ENCODE measurements at places on chromosomes 1 and 21. TPM values are rescaled to one million over a fixed set of nuclear protein-coding genes. Genes with fewer than 3 reads are reported as not detected.

The CFHR5 gene
- total RNA-seq, result not detected

GRCh38 chr1:78561856-78562255 is 58.4 kb upstream of the IFI44L start:
- DNase-seq, result no peak

The SPRR4 gene
- not detected for total RNA-seq

DNA sequence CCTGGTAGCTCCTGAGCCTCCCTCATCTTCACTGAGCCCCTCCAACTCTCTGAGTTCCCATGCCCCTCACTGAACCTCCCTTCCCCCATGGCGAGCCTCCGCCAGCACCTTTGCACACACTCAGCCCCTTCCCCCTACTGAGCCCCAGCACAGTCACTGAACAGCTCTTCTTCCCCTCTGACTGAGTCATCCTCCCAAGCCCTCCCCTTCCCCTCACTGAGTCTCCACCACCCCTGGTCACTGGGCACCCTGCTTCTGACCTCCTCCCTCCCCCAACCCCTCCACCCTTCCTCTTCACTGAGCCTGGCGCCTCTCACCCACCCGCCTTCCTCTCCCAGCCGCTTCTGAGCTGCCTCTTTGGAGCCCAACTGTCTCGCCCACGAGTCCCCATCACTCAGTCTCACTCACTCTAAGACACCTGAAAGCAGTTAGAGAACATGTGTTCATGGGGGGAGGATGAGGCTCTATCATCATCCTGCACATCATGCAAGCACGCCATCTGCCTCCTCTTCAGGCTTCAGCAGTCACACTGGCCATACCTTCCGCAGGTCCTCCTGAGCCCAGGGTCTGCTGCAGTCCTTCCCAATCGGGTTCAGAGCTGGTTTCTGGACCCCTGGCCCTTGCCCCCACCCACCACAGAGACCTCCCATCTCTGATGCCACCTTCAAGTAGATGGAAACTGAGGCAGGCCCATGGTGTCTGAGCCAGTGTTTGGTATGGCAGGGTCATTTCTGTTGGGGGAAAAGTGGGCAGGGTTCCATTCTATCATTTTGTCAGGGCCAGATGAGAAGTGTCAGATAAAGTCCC is 2.0 kb upstream of the TRNP1 start:
- peak; percentile 65 for DNase-seq

- DNase-seq, result peak; percentile 2
Observed at GRCh38 chr1:167107456-167107855, 13.6 kb downstream of the STYXL2 start.

GRCh38 chr1:40948741-40949443 is 30.6 kb upstream of the CTPS1 start:
- peak; percentile 95 for DNase-seq

DNA sequence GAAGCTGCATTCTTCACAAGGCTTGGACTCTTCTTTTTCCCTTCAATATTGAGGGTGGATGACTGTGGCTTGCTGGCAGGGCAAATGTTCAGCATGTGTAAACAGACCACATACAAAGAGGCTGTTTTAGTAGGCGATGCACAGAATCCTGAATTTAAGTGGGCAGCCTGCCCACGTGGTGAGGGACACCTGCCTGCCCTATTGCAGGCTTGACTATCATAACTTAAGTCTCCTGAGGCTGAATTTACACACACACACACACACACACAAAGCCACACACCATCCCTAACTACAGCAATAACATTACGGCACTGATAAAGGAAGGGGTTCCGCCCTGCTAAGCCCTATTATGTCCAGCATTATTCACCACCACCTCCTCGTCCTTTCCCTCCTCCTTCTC is 15.9 kb downstream of the SYT2 start:
- no peak for DNase-seq

DNA sequence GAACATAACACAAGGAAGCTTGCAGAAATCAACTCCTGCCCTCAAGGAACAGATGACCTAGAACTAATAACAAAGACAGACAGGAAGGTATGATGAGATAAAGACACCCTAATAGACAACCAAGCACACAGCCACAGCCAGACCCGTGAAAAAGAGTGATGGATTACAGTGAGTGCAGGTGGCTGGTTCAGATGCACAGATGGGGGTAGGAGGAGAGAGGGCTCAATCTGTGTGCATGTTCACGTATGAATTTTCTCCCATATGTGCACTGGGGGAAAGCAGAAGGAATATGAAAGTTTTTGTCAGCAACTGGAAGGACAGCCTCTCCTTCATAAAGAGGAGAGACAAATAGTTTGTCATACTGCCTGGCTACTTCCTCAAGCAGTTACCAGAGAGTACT is 367.1 kb downstream of the PBX1 start:
- no peak for DNase-seq

DNA sequence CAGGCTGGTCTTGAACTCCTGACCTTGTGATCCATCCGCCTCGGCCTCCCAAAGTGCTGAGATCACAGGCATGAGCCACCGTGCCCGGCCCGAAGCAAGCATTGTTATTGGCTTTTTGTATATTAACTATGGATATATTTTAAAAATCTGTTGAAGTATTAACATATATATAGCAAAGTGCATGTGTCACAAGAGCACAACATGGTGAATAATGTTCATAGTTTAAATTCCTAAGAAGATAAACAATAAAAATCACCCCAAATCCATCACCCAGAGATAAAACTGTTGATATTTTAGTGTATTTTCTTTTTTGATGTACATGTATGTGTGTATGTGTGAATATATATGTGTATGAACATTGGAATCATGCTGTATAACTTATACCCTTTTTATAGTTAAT is 9.1 kb upstream of the FOXE3 start:
- DNase-seq, result no peak

DNA sequence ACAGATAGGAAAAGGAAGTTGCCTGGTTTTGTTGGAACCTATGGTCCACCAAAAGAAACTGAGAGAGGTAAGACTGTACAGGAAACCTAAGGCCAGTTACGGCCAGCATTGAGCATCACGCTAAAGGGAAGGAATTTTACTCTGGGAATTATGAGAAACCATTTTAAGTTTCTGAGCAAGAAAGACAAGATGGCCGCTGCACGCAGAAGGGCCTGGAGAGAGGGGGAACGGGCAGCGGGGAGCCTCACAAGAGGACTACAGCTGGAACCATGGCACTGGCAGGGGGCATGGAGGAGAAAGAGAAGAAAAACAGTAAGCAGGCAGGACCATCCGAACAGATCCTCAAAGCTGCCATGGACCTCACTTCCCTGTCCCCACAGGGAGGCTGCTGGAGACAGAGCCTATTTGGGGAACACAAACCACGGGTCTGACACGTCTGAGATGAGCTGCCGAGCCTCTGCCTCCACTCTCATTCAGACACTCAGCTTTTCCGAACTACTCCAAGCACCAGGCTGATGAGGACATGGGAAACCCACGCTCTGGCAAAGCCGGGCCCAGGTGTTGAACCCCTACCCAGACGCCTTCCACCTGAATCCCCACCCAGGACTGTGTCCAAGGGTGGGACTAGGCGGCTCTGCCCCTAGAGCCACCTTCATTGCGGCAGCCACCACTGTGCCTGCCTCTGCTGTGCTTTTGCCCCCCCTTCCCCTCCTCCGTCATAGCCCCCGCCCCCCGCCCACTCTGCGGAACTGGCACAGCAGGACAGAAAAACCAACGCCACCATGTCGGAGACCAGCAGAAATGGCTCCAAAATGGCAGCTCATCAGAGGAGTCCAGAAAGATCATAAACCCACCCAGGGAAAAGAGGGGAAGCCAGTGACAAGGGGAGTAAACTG is 69.0 kb downstream of the CD46 start:
- DNase-seq, result no peak

DNA sequence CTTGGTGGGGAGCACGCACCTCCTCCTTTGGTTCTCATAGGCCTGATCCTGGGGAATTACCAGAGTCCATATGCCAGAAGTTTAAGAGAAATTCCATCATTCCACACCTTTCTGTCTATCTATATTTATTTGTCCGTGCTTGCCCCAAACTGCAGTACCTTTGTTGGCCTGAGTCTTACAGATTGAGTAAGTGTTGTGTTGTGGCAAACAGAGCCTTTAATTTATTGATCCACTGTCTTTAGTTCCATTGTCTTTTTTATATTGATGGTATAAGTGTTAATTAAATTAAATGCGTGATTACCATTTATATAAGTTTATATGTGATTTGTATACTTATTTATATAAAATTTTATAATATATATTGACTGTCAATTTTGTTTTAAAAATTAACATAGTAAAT is 4.9 kb downstream of the SH3BGR start:
- DNase-seq, result no peak

GRCh38 chr1:178051071-178051470 is 42.8 kb upstream of the RASAL2 start:
- no peak for DNase-seq

DNA sequence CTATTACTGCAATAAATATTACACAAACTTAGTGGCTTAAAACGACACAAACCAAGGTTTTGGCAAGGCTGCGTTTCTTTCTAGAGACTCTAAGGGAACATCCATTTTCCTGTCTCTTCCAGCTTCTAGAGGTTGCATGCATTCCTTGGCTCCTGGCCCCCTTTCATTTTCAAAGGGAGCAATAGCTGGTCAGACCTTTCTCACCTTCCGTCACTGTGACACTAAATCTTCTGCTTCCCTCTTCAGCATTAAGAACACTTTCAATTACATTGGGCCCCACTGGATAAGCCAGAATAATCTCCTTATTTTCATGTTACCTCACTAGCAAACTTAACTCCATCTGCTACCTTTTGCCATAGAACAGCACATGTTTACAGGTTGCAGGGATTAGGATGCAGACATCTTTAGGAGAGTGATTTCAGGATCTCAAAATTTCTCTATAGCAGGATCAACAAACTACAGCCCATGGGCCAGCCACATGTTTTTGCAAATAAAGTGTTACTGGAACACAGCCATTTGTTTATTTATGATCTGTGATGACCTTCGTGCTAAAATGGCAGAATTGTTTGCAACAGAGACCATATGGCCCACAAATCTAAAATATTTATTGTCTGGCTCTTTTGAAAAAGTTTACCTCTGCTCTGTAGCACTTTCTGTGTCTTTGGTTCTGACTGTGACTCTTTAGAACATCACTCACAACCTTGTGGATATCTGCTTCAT is 221.5 kb upstream of the SGIP1 start:
- DNase-seq, result no peak

GRCh38 chr1:55447488-55447887 is 232.3 kb upstream of the USP24 start:
- no peak for DNase-seq

- no peak for DNase-seq
Observed at GRCh38 chr1:222107267-222107666, 365.4 kb upstream of the DUSP10 start.

DNA sequence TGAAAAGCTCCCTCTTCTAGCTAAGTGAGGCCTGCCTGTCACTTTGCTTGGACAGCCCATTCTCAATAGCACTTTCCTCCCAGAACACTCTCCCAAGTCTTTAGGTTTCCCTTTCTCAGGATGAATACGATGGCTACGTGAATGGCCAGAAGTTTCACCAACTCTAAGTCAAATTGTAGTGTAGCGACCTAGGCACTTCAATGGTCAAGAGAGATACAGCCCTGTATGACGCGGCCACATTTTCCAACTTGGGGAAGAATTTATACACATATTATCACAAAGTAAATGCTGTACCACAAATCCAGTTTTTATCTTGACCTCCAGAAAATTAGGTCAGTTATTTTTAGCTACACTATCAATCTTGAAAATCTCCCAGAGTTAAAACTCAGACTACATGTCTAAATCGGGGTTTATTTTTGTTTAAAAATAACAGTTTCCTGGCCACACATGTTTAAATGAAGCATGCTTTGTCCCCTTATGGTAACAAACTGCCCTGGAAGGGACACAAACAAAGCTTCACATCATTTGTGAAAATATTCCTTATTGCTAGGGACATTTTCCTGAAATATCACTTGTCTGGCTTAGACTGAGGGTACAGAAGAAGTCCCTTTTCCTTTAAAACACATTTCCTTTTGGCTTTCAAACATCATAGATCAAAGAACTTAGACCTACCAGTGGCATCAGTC is 192.6 kb downstream of the GABPA start:
- no peak for DNase-seq

DNA sequence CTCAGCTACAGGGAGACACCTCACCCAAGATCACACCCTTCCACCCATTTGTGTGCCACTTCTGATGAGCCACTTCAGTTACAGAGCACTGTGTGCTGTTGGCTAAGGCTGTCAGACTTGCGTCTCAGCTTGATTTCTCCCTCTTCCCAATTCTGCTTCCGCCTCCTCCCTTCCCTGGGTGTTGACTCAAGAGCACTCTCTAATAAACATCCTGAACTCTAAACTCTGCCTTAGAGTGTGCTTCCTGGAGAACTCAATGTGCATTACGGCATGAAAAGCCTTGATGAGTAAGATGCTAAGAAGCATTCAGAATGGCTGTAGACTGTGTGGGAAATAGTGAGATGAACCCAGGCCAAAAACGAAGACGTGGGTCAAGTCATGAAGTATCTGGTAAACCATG is 54.9 kb upstream of the S1PR1 start:
- DNase-seq, result no peak

The FCRL4 gene
- total RNA-seq, result not detected

The TNNI3K gene
- total RNA-seq, result not detected

The INSRR gene
- 0.17 TPM for total RNA-seq

GRCh38 chr1:63984257-63984929 is 210.6 kb downstream of the ROR1 start:
- DNase-seq, result no peak
